ENCODE measurements at places on chromosomes 3 and 15.

- H3K4me1 ChIP-seq: peaks cover 2% of the 10 kb centered on the region
- no peaks in the 10 kb centered on the region for H3K36me3 ChIP-seq
- no peak for DNase-seq
- no peak overlapping the region for H3K4me3 ChIP-seq
- H3K27me3 ChIP-seq: peaks cover 22% of the 10 kb centered on the region
Measured at GRCh38 chr15:82950295-82950694, 2.2 kb downstream of the HOMER2 start.

DNA sequence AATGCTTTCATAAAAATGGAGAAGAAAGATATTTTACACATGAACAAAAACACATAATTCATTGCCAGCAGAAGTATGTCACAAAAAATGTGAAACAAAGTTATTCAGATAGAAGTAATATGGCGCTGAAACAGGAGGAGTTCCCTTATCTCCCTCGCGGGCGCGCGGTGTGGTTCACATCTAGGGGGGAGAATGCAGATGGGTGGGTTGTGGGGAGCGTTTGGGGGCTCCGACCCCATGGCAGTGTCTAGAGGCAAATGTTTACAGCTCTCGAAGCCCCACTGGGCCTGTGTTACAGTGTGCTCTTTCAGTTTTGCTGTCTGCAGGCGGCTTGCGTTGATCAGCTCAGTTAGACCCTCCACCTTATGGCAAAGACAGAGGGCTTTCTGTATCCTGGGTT is 297.5 kb downstream of the CGGBP1 start:
- H3K36me3 ChIP-seq: no peaks in the 10 kb centered on the region
- no peak overlapping the region for H3K4me3 ChIP-seq
- H3K27me3 ChIP-seq: no peaks in the 10 kb centered on the region
- DNase-seq: no peak
- no peaks in the 10 kb centered on the region for H3K4me1 ChIP-seq

DNA sequence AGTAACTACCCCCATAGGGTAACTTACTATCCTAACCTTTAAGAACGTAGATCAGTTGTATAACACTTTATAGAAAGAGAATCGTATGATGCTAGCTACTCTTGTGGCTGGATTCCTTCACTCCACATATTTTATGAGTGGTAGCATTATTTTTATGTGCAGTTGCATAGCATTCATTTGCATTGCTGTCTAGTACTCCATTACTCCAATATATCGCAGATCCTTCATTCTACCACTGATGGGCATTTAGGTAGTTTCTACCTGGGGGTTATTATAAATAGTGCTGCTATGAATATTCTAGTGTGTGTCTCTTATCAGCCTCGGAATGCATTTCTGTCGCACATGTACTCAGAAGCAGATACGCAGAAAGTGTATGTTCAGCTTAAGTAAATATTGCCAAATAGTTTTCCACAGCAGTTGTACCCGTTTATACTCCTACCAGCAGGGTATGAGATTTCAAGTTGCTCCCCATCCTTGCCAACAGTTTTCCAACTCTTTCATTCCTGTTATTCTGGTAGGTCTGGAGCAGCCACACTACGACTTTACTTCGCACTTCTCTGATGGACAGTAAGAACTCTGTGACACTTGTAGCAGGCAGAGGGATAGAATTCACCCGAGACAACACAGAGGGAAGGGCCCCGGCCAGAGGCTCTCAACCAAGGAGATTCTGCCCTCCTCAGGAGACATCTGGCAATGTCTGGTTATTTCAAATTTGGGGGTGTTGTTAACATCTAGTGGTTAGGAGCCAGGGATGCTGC is 9.8 kb upstream of the VGLL4 start:
- no peak overlapping the region for H3K4me3 ChIP-seq
- H3K4me1 ChIP-seq: peaks cover 11% of the 10 kb centered on the region
- no peak overlapping the region for H3K27ac ChIP-seq

GRCh38 chr3:138437281-138437680 is 2.9 kb downstream of the ESYT3 start:
- H3K4me1 ChIP-seq: peaks cover 8% of the 10 kb centered on the region
- no peak overlapping the region for H3K27ac ChIP-seq
- H3K36me3 ChIP-seq: no peaks in the 10 kb centered on the region
- H3K4me3 ChIP-seq: no peak overlapping the region
- no peak for DNase-seq
- peaks cover 44% of the 10 kb centered on the region for H3K27me3 ChIP-seq

GRCh38 chr3:183688874-183689273 is 8.7 kb upstream of the YEATS2 start:
- H3K36me3 ChIP-seq: no peaks in the 10 kb centered on the region
- no peak for DNase-seq
- no peak overlapping the region for H3K27ac ChIP-seq
- H3K4me1 ChIP-seq: peaks cover 2% of the 10 kb centered on the region
- H3K27me3 ChIP-seq: no peaks in the 10 kb centered on the region

GRCh38 chr15:41870689-41871081 is 23.2 kb downstream of the SPTBN5 start:
- H3K36me3 ChIP-seq: no peaks in the 10 kb centered on the region
- no peaks in the 10 kb centered on the region for H3K27me3 ChIP-seq
- DNase-seq: peak; percentile 50
- H3K4me1 ChIP-seq: peaks cover 7% of the 10 kb centered on the region
- H3K27ac ChIP-seq: peak overlapping the region; percentile 89
- peak overlapping the region; percentile 29 for H3K4me3 ChIP-seq

- no peaks in the 10 kb centered on the region for H3K4me1 ChIP-seq
- no peak overlapping the region for H3K4me3 ChIP-seq
- no peaks in the 10 kb centered on the region for H3K27me3 ChIP-seq
- H3K36me3 ChIP-seq: no peaks in the 10 kb centered on the region
Measured at GRCh38 chr3:65448120-65448519, 590.6 kb downstream of the MAGI1 start.

Measured in activated naive CD8-positive, alpha-beta T cell treated with anti-CD3 and anti-CD28 coated beads, Interleukin-2, amount 10 ng/mL, durations not matched to agents 7 days and 5 days (primary cell).